ENCODE measurements at places on chromosomes 16 and 17. TPM values are rescaled to one million over a fixed set of nuclear protein-coding genes. Genes with fewer than 3 reads are reported as not detected.

The SMIM5 gene
- total RNA-seq = not detected

- DNase-seq = peak; percentile 37
These were observed 480 bp downstream of the TXNL4B start for GRCh38 chr16:72092832-72093447.

DNA sequence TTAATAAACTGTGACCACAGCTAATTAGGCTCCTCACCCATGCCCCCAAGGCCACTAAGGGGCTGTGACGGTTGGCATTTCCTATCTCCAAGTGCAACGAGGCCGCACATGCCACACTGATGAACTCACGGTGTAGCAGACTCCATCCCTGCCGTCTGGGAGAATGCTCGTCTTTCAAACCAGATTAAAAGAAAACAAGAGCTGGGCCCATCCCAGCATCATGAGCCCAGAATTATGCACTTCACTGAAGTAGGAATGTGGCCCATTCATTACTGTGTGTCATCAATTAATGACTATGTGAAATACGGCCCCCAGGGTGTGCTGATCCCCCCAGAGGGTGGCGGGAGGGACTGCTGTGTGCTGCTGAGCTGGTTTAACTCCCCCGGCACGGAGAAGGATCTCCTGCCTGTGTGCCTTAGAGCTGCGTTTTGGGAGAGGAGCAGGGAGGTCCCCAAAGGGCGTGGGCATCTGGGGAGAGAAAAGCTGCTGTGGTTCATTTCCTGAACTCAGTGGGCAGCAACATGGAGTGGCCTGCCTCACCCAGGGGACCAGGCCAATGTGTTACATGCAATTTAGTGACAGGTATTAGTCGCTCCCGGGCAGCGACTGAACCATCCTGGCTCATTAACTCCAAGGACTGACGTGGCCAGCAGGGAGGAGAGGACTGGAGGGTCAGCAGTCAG is 194.5 kb downstream of the FOXL1 start:
- no peak for DNase-seq

DNA sequence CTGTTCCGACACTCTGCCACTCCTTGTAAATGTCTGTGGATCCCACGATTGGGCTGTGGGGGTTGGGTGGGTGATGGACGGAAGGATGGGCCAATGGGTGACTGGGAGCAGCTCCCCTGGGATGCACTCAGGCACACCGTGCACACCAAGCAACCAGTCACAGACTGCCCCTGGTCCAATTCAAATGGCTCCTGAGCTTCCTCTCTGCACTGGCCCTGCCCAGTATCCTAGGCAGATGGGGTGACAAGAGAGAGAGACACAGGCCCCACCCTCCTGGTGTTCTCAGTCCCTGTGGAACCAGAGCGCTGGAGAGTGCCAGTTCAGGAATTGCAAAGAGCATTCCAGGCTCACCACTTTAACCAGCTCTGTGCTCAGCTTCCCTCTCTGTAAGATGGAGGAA is 32.8 kb downstream of the BEAN1 start:
- no peak for DNase-seq

DNA sequence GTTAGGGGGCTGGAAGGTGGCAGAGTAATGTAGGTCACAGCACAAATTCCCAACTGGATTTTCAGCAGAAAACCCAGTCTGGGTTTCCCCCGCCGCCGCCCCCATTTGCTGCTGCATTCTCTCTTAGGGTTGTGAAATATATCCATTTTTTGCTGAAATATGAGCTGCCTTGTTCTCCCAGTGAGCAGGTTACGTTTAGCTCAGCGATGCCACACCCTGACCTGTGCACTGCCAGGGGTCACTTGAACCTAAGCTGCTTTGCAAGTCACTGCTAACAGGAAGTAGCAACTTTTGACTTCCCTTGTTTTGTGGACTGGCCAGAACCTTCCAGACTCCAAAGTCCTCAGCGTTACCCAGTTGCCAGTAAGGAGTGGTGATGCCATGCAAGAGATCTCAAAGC is 274.1 kb downstream of the CPPED1 start:
- DNase-seq = no peak
